Stimulated activated CD4-positive, alpha-beta T cell treated with anti-CD3 and anti-CD28 coated beads, Interleukin-15, amount 100 ng/mL, for 48 hours (primary cell): ENCODE measurements at places on chromosomes 5 and 9.

DNA sequence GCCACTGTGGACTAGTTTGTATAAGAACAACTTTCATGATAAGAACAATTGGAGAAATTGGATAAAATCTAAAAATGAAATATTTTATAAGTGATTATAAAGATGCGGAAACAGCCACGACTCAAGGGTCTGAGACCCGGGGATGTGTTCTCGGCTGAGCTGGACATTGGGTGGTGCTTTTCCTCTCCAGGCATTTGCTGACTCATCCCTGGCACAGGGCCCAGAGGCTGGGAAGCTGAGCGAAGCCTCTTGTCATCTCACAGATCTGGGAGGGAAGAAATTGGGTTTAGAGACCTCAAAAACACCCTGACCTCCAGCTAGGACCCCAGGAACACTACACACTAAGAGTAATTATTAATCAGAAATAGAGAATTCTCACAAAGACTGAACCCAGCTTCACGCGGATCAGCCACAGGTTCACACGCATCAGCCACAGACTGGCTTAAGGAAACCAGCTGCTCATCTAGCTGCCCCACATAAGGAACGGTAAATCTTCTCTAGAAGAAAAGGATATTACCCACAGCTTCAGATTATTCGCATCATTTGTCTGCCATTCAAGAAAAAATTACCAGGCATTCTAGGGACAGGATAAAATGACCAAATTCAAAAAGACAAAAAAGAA, 2.8 kb upstream of the OR2V1 start:
- DNase-seq, result no peak

DNA sequence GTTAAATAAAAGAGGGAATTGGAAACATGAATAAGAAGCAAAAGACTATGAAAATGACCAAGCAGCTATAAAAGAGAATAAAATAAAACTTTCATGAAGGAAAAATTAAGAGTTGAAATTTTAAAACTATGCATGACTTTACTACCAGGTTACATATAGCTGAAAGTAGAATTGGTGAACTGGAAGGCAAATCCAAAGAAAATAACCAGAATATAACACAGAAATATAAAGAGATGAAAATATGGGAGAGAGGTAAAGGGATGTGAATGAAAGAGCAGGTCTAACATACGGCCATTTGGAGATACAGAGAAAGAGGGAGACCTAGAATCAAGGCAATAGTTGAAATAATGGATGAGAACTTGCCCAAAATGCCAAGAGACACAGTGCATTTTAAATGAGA, 42.9 kb upstream of the TDRD7 start:
- no peak for DNase-seq

DNA sequence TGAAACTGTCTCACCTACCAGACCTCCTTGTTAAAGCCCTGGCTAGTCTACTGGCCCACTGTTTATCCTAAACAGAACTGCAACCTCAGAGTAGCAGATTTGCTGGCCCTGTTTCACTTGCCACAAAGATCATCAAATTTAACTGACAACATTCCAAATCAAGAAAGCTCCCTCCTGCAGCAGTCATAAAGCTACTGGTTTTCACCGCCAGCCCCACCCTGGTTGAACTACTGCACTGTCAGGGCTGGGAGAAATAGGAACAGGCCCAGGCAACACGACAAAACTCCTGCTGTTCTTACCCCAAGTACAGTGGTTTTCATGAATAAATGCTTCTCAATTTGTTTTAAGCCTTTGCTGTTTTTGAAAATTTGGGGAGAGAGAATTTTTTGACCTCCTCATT, 63.0 kb downstream of the NR6A1 start:
- no peak for DNase-seq

DNA sequence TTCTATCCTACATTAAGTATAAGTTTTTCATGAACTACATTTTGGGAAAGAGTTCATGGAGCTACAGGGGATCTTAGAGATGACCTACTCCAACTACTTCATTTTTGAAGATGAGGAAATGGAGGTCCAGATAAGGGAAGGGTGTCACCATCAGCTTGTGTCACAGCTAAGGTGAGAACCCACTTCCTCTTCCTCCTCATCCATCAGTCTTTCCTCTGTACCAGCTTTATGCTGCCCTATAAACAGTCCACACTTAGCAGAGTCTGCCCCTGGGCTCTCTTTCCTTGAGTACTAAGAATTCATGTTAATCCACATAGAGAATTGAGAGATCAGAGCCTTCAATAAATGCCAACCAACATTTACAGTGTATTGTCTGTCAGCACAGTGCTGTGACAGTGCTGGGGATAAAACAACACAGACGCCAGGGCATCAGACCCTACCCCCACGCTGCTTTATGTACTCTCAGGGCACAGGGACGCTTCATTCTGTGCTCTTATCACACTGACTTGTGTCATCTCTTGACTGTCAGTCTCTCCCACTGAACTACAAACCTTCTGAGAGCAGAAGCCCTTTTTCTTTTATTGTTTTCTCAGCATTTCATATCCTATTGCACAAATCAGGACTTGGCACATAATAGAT, 22.1 kb downstream of the ADRB2 start:
- no peak for DNase-seq

DNA sequence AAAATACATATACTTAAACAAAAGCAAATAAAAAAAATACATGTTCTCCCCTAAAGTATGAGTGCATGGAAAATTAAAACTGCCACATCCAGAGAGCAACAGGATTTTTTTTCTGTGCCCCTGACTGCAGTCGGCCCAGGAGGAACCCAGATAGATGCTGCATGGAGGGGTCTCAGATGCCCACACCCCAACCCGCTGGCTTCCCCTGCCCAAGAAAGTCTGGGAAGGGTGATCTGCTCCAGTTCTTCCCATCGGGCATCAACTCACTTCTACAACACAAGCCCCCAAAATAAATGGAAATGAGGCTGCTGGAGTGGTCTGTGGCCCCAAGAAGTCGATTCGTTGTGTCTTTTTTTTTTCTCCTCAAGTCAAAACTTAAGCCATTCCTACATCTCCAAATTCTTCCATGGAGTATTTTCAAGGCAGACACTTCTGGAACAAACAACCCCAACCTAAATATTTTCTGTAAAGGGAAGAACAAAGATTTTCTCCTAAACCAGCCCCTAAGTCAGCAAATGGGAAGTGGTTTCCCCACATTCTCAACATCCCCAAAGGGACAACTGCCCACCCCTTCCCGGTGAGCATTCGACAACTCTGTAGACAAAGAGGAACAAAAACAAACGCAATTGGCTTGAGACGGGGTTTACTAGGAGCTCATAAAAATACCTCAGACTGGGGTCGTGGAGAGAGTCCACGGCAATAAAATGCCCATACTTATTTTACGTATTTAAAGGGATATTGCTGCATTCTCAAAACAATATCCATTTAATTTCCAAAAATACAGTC, 46.7 kb downstream of the ROR2 start:
- DNase-seq, result no peak

GRCh38 chr5:158174026-158174425, 315.1 kb upstream of the CLINT1 start:
- DNase-seq, result no peak

GRCh38 chr5:153952893-153953292, 85.8 kb downstream of the FAM114A2 start:
- DNase-seq, result no peak

DNA sequence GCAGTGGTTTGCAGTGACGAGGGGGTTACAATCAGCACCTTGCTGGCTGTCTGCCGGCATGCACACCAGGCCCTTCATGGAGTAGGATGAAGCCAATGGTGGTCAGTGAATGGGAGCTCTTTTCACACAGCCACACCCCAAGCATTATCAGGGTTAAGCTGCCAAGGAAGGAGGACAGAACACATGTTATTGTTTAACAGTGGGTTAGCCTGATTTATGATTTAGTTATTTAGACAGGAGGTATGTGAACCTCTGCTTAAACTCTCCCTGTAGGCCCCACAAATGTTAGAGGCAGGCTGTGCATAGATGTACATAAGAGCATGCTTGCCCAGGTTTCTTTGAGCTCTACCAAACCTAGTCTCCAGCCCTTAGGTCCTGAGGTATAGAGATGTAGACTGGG, 262.9 kb downstream of the SPOCK1 start:
- DNase-seq, result no peak

DNA sequence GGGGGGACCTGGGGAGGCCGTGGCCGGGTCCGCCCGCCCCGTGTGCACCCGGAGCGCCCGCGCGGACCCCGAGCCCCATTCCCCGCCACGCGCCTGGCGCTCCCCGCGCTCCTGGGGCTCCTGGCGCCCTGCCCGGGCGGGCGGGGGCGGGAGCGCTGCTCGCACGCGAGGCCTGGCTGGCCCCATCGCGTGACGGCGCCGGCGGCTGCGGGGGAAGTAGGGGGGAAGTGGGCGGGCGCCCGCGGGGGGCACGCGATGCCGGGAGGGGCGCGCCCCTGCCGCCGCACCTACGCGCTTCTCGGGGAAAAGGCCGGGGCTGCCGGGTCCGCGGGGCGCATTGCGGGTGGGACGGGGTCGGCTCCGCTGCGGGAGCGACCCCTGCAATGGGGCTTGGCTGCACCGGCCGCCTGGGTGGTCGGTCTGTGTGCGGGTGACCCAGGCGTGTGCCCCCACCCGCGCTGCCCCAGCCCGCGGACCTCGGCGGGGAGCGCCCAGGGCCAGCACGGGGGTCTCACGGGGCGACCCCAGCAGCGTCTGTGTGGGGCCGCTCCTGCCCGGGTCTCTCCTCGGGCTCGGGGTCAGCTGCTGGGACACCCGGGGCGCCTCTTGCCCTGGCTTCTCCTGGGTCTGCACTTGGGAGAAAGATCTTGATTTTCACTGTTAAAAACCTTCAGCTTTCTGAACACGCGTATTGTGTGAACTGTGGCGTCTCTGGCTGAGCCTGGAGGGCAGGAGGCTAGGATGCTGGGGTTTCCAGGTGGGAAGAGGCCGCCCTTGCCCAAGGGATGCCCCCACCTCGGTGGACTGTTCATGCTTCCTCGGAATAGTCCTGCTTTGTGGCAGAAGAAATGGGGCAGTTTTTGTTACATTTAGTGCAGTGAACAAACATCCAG, 52.4 kb downstream of the AHRR start:
- peak; percentile 72 for DNase-seq

DNA sequence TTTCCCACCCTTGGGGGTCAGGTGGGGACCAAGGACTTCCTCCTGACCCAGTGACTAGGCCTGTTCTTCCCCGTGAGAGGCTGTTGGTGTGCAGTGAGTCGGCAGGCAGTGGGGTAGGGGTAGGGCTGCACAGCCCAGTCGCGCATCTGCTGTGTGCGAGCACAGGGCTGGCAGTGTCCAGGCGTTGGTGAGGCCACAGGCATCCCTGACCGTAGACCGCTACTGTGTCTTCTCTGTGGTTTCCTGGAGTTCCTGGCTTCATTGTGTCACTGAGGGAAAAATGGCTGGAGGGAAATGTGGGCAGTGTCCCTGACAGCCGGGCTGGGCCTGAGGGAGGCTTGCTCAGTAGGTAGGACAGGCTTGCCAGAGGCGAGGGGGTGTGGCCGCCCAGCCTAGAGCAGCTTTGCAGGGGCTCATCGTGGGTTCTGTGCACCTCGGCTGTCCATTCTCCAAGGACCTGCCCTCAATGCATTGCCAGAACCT, 95.4 kb downstream of the CACNA1B start:
- DNase-seq, result no peak

- no peak for DNase-seq
Observed at GRCh38 chr9:113566016-113566711, 102.6 kb downstream of the RGS3 start.

GRCh38 chr9:133135146-133135745, 14.2 kb upstream of the RALGDS start:
- no peak for DNase-seq

DNA sequence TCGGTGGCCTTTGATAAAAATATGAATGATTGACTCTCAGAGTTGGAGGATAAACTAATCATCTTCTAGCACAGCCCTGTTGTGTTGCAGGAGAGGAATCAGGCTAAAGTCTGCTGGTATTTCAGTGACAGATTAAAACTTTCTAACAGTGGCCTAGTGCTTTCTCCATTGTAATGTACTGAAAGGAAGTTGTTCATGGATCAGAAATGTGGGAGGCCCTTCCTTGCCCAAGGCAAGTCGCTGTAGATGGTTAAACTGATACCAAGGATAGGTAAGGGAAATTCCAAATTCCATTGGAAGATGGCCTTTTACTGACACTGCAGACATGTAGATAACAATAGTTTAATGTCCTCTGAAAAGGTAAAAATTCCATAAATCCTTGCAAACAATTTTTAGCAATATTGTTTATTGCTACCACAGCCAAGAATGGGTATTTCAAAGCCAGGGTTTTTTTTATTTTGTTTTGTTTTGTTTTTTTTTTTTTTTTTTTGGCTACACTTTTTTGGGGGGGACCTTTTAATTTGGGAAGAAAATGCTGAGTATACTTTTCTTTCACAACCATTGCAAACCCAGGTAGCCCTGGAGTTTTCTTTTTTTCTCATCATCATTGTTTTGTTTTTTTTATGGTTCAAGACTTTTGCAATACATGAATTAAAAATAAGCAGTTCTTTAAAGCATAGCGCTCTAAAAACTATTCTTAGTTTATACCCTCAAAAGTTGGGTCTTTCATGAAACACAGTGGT, 35.5 kb downstream of the WDR36 start:
- no peak for DNase-seq

DNA sequence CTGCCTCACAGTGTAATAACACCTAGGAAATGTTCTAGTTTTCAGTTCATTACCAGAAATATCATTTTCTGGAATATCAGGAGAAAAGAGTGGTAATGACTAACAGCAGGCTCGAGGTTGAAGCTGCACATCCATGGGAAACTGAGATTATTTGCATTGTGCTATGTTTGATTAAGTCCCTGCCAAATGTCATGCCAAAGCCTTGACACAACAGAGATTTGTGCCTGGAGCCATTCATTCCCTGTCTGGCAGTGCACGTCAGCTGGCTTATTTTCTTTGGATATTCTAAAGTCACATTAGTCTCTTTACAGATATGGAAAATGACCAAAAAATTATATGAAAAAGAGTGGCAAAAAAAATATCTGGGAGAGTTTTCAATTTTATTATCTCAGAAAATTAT, 848.0 kb downstream of the PTPRD start:
- no peak for DNase-seq

GRCh38 chr5:145682197-145682899, 152.8 kb downstream of the PRELID2 start:
- DNase-seq, result no peak

- DNase-seq, result no peak
Observed at GRCh38 chr9:83005361-83005760, 57.6 kb downstream of the RASEF start.

DNA sequence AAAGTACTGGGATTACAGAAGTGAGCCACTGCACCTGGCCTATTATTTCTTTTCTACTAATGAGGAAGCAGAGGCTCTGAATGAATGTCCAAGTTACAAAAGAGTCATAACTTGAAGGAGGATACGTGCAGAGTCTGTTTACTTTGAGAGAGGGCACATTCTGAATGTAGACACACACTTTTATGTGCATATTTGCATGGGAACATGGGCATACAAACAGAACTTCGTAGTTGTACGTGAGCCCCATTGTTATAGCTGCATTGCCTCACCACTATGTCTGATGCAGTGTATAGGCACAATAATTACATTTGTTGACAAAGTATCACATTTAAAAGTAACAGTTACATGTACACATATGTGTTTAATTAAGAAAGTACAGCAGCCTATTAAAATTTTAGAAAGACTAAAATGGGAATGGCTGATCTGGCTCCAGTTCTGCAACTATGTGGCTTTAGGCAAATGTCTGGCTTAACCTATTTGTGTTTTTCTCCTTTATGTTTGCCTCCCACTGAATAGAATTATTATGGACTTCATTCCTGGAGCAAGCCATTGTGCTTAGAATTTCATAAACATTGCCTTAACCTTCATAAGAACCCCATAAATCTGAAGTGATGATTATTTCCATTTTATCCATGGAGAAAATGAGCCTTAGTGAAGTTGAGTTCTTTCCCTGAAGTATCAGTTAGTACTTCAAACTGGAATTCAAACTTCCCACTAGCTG, 3.0 kb upstream of the DPYSL3 start:
- DNase-seq, result no peak

- DNase-seq, result no peak
Observed at GRCh38 chr5:175470781-175471180, 7.6 kb upstream of the SFXN1 start.
